Suprapubic skin (tissue), 4 donors: ENCODE measurements at places on chromosomes 4 and X.

DNA sequence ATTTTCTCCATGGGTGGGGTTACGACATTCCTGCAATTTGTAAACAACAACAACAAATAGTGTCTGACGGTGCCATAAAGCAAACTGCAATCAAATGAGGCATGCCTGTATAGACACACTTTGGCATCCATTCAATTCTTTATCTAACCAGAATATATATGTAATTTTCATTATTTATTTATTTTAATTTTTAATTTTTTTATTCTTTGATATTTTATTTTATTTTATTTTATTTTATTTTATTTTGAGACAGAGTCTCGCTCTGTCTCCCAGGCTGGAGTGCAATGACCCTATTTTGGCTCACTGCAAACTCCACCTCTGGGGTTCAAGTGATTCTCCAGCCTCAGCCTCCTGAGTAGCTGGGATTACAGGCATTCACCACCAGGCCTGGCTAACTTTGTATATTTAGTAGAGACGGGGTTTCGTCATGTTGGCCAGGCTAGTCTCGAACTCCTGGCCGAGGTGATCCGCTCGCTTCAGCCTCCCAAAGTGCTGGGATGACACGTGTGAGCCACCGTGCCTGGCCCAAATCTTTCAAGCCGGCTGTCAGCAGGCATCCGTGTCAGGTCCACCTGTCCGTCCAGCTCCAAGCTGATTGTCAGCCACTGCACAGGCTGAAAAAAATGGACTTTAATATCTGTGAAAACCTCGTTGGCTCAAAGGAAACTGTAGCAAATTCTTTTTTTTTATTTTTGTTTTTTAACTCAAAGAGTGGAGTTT lies 200.8 kb downstream of the ASMT start:
- no peak for DNase-seq

DNA sequence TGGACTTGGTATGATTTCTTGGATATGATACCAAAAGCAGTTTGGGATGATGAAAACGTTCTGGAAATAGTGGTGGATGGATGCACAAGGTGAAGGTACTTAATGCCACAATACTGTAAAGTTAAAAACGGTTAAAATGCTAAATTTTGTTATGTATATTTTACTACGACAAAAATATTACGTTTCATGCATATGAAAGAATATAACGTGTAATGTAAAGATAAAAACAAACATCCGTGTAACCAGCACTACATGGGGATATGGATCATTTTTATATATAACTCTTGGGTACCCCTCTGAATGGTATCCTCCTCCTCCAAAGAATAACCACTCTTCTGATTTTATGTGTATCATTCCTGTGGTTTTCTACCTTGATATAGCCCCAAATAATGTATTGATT lies 862 bp upstream of the CENPU start:
- no peak for DNase-seq

DNA sequence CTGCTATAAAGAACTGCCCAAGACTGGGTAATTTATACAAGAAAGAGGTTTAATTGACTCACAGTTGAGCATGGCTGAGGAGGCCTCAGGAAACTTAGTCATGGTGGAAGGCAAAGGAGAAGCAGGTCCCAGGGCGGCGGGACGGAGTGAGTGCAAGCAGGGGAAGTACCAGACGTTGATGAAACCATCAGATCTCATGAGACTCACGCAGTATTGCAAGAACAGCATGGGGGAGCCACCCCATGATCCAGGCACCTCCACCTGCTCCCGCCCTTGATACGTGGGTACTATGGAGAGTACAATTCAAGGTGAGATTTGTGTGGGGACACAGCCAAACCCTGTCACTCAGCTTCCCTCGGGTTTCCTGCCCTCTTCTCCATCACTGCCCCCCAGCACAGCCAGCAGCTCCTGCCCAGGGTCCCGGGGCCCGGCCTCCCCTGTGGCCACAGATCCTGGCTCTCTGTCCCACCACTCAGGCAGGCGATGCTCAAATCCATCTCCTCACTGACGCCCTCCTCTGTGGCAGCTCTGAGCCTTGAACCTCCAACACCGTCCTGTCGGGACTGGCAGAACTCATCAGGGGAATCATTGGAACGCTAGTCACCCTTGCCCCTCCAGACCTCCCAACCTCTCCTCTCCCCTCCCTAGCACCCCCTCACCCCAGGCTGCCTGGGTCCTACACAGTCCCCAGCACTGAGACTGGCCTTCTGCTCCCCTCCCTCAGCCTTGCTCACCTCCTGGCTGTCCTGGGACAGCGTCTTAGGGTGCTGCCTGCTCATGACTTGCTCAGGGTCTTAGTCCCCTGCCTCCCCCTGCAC lies 37.6 kb downstream of the FGFRL1 start:
- peak; percentile 55 for DNase-seq

- DNase-seq, result no peak
These were observed 63.3 kb upstream of the RELL1 start for GRCh38 chr4:37749398-37749988.

GRCh38 chr4:76969495-76969894 lies 19.9 kb downstream of the SEPTIN11 start:
- DNase-seq, result no peak

DNA sequence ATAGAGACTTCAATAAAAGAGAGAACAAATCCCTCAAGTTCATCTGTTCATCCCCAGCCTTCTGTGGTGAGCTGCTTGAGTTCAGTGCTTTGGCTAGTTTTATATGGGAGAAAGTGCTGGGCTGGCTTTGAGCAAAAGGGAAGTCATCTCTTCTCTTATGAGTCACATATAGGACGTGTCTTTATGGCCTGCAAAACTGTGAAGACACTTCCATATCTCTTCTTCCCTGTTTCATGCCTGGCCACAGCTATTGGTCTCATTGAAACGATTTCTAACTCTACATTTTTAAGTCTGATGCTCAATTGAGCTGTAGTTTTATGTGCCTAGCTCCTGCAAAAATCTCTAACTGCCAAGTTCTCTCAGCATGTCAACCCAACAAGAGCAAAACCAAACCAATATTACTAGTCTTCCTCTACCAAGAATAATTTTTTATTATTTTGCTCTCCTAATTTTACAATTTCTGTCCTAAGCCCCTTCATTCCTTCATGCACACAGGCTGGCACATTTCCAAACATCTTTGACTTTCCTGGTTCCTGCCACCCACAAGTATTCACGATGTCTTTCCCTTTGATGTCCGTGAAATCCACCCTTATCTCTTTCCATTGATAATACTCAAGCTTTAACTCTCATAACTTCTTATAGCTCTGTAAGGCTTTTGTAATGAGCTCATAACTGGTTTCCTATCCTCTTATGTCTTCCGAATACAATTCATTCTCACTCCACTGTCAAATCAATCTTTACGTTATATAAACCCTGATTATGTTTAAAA lies 165.3 kb downstream of the BTC start:
- no peak for DNase-seq

DNA sequence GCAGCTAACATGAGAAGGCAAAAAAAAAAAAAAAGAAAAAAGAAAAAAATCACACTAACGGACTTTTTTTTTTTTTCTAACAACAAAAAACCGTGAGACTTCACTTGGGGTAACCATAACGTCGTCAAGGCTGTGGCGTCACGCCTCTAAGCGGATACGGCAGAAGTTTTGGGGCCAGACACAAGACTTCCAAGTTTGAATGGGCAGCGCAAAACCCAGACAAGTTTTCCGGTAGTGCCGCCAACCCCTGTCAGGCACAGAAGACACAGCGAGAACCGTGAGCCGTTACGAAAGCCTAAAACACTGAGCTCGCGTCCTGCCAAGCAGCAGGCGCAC lies 556 bp upstream of the SMARCA5 start:
- DNase-seq, result no peak

GRCh38 chr4:15182600-15183220 lies 180.4 kb downstream of the CPEB2 start:
- DNase-seq, result no peak

DNA sequence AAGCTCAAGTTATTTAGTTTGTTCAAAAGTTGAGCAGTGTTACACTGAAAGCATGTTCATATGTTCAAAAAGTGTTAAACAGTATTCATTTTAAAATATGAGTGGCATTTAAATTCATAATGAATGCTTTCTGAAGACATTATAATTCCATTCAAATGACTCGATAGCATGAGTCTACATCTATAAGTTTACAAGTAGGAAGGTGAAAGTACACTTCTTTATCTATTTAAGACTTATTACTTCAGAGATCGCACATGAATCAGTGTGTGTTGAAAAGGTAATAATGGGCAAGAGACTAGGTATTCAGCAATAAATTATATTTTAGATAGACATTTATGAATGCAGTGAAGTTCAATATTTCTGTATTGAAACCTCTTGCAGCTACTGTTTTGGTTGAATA lies 456.1 kb downstream of the GRXCR1 start:
- DNase-seq, result no peak

- DNase-seq, result no peak
These were observed 200.2 kb upstream of the FAM241A start for GRCh38 chr4:111945014-111945413.

- DNase-seq, result no peak
These were observed 2.4 kb upstream of the SLC9A6 start for GRCh38 chrX:135982860-135983259.

GRCh38 chr4:61995717-61996340 lies 795.7 kb downstream of the ADGRL3 start:
- no peak for DNase-seq

DNA sequence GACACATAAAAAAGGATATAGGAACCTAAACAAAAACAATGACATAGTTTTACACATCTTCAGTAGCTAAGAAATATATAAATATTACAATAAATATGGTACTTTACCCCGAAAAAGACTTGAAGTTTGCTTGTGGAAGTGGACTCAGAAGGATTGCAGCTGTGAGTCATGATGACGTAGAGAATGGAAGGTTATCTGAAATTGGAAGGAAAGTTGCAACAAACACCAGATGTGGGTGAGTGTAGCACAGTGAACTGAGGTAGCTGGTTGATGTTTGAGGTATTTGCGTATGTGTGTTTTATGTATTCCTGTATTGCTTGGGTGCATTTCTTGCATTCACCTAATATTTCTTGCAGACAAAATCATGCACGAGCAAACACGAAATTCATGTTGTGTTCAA lies 113.0 kb downstream of the ARX start:
- no peak for DNase-seq
